Femur (tissue), 1 donor: ENCODE measurements at places on chromosomes 11 and 22.

DNA sequence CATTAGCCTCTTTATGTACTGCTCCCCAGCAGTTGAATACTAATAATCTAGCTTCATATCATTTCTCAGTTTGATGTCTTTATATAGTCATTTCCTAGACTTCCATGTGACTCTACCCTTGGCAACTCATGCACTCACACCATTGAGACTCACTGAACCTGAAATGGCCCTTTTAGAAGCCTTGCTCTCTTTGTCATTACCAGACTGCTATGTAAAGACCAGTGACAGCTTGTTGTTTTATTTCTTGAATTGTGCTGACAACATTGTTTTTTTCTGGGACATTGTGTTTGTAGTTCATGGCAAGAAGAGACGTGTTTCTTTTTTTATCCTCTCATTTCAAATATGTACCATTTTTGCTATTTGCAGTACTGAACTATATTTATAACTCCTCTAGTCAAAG is 256.5 kb downstream of the CNTN5 start:
- no peak for DNase-seq

DNA sequence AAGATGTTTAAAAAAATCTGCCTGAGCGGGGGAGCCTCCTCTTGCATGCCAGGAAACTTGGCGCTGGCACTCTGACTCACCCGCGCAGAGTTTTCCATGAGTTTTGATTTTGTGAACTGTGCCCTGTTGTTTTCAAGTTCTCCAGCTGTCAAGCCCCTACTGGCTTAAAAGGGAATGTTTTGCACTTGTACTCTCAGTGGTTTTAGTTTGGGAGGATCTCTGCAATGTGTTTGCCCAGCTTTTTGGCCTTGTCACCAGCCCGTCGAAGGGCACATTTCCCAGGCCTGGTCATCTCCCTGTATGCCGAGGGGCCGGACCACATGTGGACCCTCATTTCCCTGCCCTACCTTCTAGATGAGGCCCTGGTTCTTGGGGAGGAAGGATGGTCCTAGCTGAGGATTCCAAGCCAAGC is 12.2 kb downstream of the MRGPRF start:
- peak; percentile 88 for DNase-seq

- peak; percentile 77 for DNase-seq
Observed at GRCh38 chr11:2779981-2780849, 80.4 kb upstream of the KCNQ1OT1 start.

GRCh38 chr11:10651656-10652361 is 41.7 kb downstream of the IRAG1 start:
- no peak for DNase-seq

GRCh38 chr11:121104312-121104762 is 3.3 kb downstream of the TECTA start:
- DNase-seq: peak; percentile 79

DNA sequence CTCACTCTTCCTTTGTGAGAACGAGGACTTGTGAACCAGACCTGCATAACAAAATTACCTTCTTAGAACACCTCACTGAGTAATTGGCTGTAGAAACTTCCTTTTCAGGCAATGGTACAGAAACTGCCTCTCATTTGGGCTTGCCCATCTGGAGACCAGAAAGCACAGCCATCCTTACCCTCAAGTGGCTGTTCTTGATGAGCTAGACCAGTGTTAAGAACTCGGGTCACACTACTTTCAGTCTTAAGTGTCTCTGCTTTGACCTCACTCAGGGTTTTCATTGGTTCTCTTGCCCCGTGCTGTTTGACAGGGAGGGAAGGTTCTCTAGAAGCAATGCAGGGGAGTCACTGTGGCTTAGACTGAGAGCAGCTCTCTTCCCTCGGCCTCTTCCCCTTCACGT is 29.3 kb downstream of the NAT10 start:
- no peak for DNase-seq

GRCh38 chr11:122306831-122307391 is 190.9 kb upstream of the BLID start:
- no peak for DNase-seq

DNA sequence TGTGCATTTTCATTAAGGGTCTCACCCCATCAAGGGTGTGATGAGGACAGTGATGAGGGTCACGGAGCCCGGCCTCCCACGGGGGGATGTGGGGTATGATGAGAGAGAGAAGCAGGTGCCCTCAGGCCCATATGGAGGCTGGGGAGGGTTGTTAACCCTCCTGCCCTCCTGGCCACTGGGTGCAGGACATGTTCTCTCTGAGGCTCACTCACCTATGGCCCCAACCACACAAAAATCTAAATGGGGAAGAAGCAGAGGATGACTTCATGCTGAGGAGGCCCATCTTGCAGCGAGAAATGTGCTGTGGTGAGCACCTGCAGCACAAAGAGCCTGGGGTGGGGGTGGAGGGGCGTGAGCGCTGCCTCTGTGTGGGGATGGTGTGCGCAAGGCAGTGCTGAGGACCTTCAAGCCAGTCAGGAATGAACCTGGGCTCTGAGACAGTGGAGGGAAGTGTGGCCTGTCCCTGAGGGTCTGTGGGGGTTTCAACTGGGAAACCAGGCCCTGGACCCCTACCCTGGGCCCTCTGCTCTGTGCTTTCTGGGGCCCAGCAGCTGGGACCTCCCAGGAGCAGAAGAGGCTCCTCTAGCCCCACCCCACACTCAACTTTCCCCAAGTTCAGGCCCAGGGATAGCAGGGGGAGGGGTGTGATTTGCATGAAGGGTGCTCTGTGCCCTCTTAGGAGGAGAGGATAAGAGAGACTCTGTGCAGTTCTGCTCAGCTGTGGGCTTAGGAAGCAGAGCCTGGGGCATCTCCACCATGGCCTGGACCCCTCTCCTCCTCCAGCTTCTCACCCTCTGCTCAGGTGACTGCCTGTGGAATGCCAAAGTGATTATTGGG is 43.0 kb upstream of the TOP3B start:
- DNase-seq: no peak

GRCh38 chr11:34360046-34360445 is 2.2 kb upstream of the ABTB2 start:
- DNase-seq: no peak
